ENCODE measurements at places on chromosomes 11 and 22. TPM values are rescaled to one million over a fixed set of nuclear protein-coding genes. Genes with fewer than 3 reads are reported as not detected.

GRCh38 chr11:40302669-40303068 lies 1156.8 kb downstream of the LRRC4C start:
- no peak for DNase-seq

DNA sequence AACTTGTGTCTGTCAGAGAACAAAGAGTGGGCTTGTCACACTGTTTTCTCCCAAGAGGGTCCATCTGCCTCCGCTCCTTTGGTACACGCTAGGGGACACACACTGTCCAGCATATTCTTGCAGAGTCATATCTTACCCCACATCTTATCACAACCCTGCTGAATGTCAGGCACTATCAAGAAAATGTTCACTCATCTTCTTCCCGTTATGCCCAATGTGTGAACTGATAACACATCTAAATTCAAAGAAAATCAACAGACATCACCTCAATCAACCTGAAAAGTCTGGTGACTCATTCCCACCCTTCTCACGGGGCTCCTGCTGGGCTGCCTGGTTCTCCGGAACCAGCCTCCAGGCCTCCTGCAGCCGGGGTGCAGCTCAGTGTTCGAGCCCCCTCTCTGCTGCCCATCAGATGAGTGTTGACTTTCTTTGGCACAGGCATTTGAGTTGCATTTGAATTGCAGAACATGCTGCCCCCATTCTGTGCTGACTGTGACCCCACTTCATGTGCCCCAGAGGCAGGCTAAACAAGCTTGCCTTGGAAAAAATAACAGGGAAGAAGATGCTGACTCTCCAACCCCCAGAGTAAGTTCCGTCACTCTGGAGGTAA lies 19.4 kb downstream of the GRAP2 start:
- DNase-seq = no peak

CLTCL1 gene
- 14.1 TPM for total RNA-seq

DNA sequence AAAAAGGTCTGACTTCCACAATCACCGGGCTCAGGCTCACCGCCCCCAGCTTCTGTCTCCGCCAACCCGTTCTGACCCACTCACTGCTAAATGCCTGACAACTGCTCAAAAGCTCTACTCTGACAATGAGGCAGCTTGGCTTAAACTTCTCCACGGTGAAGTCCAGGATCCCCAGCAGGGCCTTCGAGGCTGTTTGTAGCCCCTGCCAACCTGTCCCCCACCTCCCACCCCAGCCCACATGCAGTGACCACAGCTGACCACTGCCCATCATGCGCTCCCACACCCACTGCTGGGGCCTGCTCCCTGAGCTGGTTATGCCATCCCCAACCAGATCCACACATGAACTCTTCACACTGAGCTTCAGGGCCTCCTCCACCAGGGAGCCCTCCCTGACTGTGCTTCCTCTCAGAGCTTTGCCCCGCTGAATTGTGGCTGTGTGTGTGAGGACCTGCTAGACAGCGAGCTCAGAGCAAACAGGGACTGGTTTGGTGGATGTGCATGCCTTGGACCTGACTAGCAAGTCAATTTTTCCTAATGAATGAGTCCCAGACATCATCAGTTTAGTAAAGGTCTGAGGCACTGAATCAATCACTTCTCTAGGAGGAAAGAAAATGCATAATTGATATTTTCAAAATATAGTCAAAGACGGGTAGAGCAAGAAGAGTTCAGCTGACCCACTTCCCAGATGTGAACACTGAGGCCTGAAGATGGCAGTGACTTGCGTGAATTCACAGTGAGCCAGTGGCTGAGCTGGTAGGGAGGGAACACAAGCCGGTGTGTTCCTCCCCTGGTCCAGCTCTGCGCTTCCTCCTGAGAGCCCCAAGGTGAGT lies 7.7 kb downstream of the LRRC32 start:
- DNase-seq = no peak

DNA sequence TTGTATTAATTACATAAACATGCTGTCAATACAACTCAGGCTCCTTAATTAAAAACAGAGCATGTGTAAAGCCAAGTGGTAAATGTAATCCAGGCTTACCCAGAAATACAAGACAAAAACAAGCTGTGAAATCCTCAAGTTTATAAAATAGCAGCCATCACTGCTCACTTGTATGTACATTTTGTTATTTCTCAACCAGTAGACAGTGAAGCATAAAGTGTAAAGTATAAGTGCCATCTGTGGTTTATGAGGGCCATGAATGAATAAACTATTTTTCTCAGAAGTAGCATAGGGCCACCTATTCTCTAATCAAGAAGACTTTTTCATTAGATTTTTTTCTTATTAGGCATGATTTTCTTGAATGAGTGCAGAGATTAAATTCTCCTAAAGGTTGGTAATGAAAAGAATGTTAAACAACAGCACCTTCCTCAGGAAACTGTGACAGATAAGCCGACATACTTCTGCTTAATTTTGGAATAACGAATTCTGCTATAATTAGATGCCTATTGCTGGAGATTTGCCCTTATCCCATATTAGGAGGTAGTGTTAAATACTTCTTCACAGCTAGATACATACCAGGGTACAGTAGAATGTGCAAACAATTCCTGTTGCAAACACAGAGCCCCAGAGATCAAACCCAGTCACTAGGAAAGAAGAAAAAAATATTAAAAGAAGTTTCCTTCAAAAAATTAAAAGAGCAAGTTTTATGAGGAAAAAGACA lies 13.0 kb downstream of the SLC5A12 start:
- no peak for DNase-seq

DNA sequence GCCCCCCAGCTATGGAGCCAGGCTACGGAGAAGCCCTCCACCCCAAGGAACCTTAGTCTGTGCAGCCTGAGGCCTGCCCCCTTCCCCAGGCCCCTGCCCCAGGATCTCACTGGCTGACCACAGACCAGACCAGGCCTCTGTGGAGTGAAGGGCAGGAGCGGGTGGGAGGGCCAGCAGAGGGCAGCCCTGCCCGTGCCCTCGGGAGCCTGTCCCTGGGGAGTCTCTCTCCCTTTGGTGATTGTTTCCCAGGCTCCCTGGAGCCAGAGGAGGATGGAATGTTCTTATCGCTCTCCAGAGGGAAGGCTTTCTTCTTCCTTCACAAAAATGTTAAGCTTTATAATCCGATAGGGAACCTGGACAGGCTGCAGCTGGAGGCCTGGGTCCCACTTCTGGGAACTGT lies 455.3 kb downstream of the SOX6 start:
- DNase-seq = no peak

DNA sequence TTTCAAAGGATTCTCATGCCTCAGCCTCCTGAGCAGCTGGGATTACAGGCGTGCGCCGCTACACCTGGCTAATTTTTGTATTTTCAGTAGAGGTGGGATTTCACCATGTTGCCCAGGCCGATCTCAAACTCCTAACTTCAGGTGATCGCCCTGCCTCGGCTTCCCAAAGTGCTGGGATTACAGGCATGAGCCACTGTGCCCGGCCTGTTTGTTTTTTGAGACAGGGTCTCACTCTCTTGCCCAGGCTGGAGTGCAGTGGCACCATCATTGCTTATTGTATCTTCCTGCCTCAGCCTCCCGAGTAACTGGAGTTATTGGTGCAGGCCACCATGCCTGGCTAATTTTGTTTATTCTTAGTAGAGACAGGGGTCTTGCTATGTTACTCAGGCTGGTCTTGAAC lies 8.1 kb downstream of the FADS2 start:
- DNase-seq = no peak

RELT gene
- 4.4 TPM for total RNA-seq

GRCh38 chr11:84866922-84867321 lies 760.2 kb downstream of the DLG2 start:
- no peak for DNase-seq

APOL1 gene
- total RNA-seq = 1.00 TPM

OR52I1 gene
- not detected for total RNA-seq

DNA sequence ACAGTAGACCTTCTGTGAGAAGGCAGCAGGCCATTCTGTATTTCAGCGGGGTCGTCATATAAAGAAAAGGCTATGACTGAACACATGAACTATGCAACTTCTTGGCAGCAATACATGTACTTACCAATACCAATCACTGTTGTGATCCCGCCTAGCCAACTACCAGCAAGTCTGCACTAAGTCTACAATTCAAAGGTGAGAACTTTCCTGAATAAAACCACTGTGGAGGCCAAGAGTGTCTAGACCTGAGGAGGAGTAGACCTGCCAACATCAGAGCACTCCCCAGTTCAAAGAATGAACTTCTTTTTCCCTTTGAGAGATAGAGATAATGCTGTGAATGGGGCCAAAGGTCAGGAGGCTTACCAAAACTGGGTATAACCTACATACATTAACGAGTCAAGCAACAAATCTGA lies 108.2 kb downstream of the SIK3 start:
- DNase-seq = no peak

DNA sequence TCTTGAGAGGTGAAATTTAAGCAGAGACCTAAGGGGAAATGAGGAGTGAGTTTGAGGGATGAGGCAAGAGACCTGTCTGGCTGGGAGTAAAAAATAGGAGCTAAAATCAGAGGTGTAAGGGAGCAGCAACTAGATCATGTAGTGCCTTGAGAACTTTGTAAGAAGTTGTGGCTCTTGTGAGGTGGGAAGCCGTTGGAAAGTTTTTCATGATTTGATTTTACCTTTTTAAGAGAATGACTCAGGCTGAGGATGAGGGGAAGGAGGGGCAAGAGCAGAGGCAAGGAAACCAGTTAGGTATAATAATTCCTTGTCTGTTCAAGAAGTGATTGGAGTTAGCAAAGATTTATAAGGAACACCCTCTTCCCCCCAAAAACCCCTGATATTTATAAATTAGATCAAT lies 25.8 kb downstream of the QSER1 start:
- no peak for DNase-seq

- no peak for DNase-seq
These were observed 3.2 kb downstream of the DBX1 start for GRCh38 chr11:20156876-20157613.

NRGN gene
- 1.00 TPM for total RNA-seq

DNA sequence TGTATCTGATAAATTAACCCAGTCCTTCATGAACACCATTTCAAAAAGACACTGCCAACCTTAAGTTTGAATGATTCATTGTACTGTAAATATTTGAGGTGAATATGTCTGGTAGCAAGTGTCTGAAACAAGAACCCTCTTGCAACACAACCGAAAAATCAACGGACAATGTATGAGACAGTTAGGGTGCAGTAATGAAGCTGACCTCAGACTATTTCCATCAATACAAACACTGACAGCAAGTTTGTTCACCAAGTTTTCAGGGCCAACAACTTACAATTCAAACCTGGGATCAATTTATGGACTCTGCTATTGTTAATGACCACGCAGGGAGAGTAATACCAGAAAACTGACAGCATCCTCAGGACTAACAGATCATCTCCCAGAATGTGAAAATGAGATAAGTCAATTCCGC lies 126.3 kb downstream of the CADM1 start:
- no peak for DNase-seq

DNA sequence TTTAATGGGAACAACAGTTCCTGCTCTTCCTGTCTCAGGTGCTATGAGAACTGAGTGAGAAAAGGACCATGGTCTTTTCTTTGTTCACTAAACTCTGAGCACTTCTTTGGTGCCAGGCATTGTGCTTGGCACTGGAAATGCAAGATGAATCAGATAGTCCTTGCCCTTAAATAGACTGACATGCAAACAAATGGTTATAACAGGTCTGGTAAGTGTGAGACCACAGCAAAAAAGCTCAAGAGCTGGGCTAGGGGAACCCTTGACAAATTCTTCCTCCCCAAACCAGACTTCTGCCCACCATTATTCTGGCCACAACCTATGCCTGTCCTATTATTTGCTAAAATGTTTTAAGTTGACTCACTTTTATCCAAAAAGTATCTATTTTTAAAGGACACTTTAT lies 5.1 kb downstream of the SLC43A3 start:
- DNase-seq = no peak

DNA sequence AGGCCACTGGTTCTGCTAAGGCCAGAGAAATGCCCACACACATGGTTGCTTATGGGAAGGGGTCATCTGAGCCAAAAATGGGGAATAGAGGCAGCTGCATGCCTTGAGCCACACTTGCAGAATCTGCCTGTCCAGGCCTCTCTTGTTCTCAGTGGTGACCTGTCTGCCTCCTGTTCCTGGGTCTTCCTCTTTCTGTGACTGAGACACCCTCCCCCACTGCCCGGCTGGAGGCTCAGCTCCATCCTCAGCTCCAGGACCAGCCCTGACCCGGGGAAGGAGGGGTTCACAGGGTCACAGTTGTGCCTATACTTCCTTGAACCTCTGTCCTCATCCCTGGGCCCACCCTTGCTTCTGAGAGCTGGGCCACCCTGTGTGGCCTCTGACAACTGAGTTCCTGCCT lies 52.3 kb downstream of the CSF2RB start:
- no peak for DNase-seq

- DNase-seq = no peak
These were observed 13.1 kb downstream of the MS4A15 start for GRCh38 chr11:60769811-60770210.

DNA sequence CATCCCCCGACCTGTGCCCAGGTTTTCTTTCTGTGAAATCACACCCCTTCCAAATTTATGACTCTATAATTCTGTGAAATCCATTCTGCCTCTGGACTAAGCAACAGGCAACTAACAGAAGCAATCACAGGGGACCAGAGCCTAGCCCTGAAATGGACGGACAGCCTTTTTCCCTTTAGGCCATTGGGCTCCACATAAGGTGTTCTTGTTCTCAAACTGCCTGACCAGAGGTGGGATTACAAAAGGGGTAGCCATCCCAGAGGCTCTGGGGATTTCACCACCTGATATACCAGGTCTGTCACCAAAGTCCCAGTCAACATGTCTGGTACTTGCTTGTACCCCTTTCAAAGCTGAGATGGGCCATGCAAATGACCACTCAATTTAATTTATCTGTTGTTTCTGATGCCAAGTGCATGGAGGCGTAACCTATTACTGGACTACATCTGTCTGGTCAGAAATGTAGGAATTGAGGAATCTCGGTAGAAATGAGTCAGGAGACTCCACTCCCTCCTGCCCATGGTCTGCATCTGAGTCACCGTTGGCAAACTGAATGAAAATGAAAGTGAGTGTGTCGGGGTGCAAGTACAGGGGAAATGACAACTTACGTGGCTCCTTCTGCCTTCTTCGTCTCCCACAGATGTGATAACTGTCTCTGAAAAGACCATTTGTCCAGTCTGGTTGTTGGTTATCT lies 10.2 kb downstream of the DKK3 start:
- no peak for DNase-seq

DNA sequence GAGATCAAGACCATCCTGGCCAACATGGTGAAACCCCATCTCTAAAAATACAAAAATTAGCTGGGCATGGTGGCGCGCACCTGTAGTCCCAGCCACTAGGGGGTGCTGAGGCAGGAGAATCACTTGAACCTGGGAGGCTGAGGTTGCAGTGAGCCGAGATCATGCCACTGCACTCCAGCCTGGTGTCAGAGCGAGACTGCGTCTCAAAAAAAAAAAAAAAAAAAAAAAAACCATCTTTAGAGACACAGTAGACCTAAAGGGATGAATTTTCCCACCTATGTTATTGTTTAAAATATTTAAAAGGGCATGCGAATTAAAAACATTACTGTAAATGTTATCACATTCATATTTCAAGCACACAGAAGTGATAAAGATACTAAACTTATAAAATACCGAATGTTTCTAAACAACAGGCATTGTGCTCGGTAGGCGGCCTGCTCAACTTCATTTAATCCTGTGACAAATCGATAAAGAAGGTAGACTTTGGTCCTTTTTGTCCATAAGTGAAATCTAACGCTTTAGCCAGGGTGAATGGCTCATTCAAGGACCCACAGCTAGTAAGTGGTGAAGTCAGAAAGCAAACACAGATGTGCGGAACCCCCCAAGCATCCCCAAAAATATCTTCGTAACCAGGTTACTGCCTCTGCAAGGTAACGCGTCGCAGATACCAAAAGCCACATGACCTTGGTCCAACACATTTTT lies 16.1 kb downstream of the NCAPD3 start:
- DNase-seq = no peak
